Panc1 (cell line): ENCODE measurements at places on chromosomes 16 and 17.
A peak's percentile ranks its signal among the peaks of the same experiment; 100 is the strongest.

- DNase-seq: no peak
Measured at GRCh38 chr17:3847165-3847670, 1.2 kb upstream of the NCBP3 start.

- DNase-seq: no peak
Measured at GRCh38 chr17:44655983-44656710, at the start of gene MEIOC. Gene MEIOC, plus strand, starts transcription at chr17:44656468. Its CDS starts 146 bp downstream, at chr17:44656614.

DNA sequence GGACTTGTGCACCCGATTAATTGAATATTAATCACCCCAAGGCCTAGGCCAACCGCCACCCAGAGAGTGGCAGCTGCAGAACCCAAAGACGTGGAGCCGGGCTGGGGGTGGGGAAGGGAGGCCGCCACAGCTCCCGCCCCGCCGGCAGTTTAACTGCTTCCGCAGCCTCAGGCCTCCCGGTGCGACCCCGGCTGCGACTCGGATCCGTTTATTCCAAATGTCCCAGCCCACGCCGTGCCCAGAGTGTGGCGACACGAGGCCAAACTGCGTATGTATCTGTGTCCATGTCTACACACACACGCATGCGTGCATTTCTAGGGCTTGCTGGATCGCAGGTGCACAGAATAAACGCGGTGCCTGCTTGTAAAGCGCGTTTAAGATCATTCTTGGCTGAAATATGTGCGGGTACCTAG, 802 bp upstream of the TOB1 start:
- DNase-seq: no peak

DNA sequence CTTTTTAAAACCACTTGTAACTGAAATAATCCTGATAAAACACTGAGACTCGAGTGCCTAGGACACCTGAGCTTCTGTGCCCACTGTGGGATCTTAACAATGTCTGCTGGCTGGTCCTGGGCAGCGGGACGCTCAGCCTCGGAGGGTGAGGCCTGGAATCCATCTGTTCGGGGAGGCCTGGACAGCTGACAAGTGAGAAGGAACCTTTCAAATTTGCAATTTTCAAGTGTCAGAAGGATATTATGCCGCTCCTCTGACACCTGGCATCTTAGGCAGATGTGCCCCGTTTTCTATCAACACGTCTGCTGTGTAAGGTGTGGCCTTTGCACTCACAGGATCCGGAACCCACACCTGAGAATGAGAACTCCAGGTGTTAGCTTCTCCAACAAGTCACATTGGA, 33.1 kb upstream of the C16orf78 start:
- DNase-seq: no peak

GRCh38 chr17:60163108-60163784, 13.5 kb downstream of the CA4 start:
- DNase-seq: no peak

- DNase-seq: no peak
Measured at GRCh38 chr16:46632778-46633733, 11.9 kb upstream of the SHCBP1 start.

DNA sequence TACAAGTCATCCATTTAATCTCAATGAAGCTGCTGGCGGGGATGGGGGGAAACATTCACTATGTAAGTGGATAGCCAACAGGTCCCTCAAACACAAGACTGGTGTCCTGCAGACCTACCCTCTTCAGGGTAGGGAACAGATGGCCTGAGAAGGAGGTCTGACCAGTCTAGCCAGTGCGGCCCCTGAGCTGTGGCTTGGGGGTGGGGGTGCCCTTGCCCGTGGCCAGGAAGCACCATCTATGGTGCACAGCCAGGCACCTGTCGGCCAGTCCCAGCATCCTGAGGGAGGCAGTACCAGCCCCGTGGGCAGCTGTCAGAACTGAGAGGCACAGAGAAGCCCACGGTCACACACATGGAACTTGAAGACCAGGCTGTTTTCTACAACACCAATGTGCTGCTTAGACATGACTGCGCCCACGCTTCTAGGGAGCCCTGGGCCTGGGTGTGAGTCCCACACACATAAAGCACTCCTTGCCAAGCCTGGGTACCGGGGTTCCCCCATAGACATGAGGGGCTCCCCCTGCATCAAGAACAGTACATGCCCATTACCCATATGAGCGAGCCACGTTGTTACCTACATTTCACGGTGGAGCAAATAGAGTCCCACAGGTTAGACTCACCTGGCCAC, 40.9 kb downstream of the RMI2 start:
- no peak for DNase-seq

DNA sequence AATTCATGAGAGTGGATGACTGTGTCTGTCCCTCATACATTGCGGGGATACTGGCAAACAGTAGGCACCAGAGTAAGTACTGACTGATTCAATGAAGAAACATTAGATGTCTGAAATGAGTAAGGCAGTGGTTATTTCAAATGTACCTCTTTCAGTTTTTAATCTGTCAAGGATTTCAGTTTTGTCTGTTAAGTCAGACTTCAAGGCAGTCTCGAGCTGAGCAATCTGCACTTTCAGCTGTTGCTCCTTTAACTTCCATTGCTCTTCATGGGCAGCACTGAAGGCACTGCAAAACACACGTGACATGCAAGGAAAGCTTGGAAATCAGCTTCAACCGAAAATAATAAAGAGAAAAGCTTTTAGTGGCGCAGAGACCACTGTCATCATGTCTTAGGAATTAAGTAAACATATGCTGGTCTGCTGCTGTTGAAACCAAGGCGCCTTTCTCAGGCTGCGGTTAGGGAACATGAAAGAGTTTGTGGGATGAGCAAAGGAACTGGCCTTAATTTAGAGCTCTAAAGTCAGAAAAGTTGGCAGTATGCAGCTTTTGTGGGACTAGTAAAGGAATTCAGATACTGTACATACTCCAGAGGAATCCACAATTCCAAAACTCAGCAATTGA, 38.8 kb downstream of the RPGRIP1L start:
- no peak for DNase-seq

- no peak for DNase-seq
Measured at GRCh38 chr16:27692576-27692975, 142.6 kb downstream of the KATNIP start.

GRCh38 chr16:81548876-81549546, 104.4 kb downstream of the CMIP start:
- DNase-seq: no peak

GRCh38 chr17:59962739-59963318, 1.7 kb downstream of the RNFT1 start:
- DNase-seq: no peak

GRCh38 chr17:74245871-74246270, 28.2 kb upstream of the DNAI2 start:
- DNase-seq: no peak

- DNase-seq: no peak
Measured at GRCh38 chr17:74259667-74260524, 14.1 kb upstream of the DNAI2 start.

GRCh38 chr17:30093463-30094147, 23.0 kb upstream of the NSRP1 start:
- DNase-seq: peak; percentile 42

DNA sequence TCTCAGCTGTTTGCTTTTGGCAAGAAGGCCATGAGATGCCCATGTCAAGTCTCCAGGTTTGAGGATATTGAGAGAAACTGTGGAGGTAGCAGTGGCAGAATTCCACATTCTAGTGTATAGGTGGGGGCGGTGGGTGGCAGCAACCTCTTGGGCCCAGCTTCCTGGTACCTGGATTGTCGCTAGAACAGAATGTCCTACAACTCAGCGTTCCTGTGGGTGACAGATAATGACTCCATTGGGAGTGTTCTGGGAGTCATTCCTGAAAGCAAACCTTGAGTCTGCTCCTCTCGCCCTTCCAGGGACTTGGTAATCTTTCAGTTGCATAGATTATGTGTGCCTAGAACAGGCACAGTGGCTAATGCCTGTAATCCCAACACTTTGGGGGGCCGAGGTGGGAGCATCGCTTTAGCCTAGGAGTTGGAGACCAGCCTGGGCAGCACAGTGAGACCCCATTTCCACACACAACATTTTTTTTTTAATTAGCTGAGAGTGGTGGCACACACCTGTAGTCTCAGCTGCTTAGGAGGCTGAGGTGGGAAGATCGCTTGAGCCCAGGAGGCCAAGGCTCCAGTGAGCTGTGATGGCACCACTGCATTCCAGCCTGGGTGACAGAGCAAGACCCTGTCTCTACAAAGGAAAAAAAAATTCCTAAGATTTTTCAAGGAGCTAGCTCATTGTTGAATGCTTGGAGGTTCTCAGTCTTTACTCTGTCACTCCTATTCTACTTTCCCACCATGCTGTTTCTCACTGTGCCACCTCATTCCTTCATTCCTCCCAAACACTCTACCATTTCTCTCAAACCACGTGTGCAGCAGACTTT, 37.9 kb upstream of the METTL16 start:
- DNase-seq: no peak
